ENCODE measurements at places on chromosomes 7 and 10.

DNA sequence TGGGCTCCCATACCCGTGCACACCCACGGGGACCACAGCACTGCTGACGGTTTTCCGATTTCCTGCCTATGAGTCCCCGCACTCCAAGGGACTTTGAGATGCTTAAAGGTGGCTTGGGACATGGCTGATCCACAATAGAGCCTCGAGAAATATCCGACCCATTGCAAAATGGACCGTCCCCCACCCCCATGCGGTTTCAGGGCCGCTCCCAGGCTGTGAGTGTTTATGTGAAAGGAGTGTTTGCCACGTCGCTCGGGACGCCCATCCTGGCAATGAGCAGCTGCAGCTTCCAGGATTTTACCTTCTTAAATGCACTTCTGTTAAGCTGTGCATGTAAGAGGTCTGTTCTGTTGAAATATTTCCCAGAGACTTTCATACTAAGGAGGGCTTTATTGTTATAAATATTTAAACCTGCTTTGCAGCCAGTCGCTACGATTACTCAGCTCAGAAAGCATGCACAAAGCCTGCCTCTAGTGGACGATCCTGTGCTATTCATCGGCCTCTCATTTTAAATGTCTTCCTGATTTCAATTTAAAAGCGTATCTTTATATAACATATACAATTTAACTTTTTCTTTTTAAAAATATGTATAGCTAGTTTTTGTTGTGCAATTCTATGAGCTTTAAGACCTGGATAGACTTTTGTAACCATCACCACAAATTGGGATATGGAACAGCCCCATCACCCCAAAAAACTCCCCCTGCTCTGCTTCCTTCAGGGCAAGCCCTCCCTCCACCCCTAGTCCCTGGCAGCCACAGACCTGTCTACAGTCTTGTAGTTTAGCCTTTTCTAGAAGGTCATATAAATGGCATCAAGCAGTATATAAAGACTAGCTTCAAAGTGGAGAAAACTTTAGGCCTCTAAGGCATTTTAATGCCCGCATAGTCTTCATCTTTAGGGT is 418.3 kb downstream of the PAXIP1 start:
- no peak for DNase-seq

- DNase-seq = no peak
These were observed 121.6 kb downstream of the KCND2 start for GRCh38 chr7:120394595-120394994.

DNA sequence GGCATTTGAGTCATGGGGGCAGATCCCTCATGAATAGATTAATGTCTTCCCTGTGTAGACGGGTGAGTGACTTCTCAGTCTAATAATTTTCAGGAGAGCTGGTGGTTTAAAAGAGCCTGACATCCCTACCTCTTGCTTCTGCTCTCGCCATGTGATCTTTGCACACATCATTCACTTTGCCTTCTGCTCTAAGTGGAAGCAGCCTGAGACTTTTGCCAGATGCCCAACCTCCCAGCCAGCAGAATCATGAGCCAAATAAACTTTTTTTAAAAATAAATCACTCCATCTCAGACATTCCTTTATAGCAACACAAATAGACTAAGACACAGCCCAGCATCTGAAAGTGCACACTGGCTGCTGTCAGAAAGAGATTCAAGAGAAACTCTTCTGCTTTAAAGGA is 155.2 kb downstream of the ZNF365 start:
- DNase-seq = no peak

GRCh38 chr10:127976286-127976685 is 69.4 kb downstream of the PTPRE start:
- DNase-seq = no peak

DNA sequence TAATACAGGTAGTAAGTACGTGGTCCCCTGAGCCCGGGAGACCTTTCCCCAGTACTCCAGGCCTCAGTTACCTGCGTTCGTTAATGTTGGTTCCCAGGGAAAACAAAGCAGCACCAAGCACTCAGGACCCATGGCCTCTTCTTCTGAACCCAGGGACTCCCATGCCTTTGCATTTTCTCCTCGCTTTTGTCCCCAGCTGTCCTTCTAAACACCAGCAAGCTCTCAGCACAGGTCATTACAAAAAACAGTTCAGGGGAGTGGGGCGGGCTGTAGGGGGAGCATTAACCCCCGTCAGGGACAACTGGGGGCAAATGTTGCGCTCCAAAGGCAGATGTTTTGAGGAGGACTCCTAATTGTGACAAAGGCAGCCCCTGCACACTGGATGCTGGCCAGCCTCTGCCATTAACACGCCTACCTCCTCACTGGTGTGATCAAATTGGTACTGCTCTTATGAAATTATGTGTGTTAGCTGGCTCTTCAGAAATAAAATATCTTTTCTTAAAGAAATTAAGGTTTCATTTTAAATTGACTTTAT is 80.5 kb upstream of the LRGUK start:
- no peak for DNase-seq

GRCh38 chr7:138875794-138876193 is 77.8 kb upstream of the ATP6V0A4 start:
- peak; percentile 32 for DNase-seq

DNA sequence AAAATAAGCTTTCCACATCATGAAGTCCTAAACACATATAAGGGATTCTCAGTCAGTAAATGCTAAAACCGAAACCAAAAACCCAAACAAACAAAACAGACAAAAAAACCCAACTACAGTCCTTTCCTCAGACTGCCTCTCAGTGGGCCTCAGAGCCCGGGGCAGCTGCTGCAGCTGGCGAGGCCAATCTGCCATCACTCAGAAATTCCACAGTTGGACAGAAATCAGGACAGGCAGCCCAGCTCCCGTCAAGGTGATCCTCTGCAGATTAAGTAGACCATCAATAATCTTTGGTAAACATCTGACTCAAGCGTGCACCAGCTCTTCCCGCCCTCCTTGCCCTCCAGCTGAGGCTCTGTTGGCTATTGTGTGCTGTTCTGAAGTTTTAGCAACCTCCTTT is 142.2 kb downstream of the ATXN7L1 start:
- DNase-seq = no peak

DNA sequence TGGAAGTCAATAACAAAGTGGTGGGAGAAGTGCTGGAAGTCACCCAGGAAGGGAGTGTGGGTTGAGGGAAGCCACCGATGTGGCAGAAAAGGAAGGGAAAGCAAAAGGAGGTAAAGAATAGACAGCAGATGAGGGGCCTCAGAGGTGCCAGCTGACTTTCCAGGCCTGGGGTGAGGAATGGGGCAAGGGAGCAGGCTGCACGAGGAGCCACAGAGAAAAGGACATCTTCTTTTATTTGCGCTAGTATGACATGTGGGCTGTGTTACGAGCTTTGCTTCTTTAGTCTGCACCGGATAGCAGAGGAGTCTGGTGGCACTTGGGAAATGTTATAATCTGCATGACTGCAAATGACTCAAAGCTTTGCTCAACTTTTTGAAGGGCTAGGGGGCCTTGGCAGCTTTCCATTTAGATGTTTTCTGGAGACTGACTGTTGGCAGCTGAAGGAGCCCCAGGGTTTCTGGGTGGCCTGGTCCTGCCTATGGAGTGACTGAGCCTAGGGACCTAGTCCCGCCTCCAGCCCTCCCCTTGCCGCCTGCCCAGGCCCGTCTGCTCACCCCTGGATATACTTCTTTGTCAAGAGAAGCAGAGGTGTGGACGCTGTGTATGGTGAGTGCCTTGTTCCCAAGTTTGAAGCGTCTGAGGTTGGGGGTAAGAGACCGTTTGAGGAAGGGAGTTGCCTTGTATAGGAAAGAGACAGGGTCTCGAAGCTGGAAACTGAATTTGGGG is 5.1 kb downstream of the PRXL2A start:
- peak; percentile 34 for DNase-seq

GRCh38 chr10:72272689-72273409 is 875 bp upstream of the DDIT4 start:
- DNase-seq = peak; percentile 80

GRCh38 chr7:68125168-68125567 is 1128.5 kb downstream of the TYW1 start:
- DNase-seq = no peak

DNA sequence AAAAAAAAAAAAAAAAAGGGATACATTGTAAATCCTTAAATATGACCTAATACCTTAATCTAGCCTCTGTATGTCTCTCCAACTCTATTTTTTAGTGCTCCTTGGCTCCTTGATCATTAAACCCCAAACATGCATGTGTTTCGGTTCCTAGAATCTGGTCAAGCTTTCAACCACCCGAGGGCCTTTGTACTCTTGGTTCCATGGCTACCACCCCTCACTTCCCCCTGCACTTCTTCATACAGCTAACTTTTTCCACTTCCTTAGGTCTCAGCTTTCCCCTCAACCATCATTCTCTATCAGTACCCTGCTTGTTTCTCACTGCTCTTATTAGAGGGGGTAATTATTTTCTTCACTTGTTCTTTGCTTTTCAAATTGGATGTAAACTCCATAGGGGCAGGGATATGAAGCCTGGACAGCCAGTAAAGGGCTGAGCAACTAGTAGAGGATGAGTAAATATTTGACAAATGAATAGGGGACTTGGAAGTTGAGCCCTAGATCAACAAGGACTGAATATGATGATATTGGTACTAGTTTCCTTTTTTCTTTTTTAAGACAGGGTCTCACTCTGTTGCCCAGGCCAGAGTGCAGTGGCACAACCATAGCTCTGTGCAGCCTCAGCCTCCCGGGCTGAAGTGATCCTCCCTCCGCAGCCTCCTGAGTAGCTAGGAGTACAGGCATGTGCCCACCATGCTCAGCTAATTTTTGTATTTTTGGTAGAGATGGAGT is 4.3 kb upstream of the GDI2 start:
- DNase-seq = no peak

- DNase-seq = no peak
These were observed 117.4 kb upstream of the POM121L12 start for GRCh38 chr7:52917982-52918578.

DNA sequence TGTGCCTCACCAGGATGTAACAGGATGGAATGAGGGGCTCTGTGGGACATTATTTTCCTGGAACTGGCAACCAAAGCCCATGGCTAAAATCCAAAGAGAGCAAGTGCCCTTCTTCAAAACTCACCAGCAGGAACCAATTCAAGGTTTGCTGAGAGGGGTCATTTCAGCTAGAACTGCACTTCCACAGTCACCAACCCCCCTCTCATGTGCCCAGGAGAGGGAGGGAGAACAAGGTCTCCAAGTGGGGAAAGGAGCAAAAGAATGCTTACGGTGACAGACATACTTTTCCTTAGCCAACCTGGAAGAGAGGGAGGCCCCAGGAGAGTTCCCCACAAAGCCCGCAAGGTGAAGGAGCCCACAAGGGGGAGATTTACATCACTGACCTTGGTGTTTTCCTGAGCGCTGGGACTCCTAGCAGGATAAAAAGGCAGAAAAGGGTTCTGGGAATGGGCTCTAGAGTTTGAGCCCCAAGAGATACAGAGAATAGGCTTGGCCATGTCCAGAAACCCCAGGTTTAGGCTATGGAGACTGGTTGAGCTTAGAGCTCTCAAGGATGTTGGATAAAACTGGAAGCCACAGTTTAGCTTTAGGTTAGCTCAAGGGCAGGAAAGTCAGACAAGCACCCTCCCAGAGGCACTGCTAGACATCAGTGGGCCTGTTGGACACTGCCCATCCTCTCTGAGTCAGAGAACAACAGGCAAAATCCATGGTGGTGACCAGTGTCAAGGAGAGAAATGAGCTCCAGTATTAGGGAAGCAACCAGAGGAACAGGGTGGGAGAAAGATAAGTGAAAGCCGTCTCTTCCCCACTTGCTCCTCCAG is 63.9 kb upstream of the GHITM start:
- DNase-seq = no peak

DNA sequence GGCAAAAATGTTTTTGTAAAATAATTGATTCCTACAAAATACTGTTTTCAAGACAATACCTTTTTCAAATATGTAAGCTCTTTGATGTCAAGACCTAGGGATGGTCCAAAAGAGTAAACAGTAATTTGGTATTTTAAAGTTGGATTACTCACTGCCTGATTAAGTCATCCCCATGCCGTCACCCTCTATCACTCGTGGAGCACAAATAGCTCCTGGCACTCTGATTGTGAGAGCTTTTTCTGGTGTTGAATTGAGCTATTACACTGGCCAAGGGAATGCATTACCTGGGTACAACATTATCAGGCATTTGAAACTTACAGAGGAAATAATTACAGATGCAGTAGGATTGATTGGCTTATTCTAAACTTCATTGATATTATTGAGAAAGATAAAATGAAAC is 231.9 kb upstream of the GRM3 start:
- DNase-seq = no peak

DNA sequence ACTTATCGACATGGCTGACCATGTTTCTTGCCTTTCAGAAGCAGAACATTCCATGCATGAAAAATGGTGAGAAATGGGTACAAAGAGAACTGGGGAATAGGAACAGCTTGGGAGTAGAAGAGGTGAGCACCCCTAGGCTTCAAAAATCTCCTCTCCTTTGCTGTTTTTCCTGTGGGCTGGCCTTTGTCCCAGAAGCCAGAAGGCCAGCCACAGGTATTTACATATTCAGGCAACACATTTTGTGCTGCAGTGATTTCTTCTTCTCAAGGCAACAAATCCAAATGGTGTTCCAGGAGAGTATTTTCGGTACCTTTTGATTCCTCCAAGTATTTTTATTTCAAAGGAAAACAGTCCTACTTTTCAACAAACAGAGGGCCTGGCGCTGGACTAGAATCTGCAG is 31.1 kb downstream of the ADARB2 start:
- DNase-seq = no peak

DNA sequence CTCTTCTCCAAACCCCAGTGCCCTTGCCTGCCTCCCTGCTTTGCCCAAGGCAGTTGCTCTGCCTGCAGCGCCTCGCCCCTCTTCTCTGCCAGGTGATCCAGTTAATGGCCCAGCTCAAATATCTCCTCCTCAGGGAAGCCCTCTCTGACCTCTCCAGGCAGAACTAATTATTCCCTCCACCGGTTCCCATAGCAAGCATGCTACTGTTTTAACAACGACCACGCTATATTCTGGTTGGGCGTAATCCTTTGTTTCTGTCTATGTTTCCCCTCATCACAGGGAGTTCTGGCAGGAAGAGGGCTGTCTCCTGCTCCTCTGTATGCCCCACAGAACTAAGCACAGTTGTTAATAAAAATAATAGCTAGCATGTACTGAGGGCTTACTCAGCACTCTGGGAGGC is 36.8 kb upstream of the R3HCC1L start:
- DNase-seq = no peak

- DNase-seq = no peak
These were observed 41.5 kb downstream of the ARHGAP19 start for GRCh38 chr10:97250952-97251351.

- DNase-seq = no peak
These were observed 6.1 kb upstream of the CYP26C1 start for GRCh38 chr10:93054486-93054885.

GRCh38 chr7:112136271-112137008 is 69.8 kb downstream of the DOCK4 start:
- DNase-seq = no peak

DNA sequence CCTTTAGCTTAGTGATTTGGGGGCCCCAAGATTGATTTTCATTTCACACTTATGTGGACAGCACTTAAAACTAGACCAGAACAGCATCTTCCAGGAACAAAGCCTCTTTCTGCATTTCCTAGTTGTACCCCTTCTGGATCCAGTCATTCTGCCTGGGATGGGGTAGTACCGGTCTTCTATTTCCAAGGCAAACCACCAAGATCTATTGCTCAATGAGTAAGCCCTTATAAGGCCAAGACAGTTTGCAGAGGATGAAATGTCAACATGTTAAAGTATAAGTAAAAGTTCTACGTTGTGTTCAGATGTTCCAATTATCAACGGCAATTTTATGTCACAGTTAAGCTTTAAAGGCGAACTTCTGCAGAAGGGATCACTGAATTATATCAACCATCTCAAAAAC is 106.9 kb upstream of the ZNF746 start:
- no peak for DNase-seq

GRCh38 chr10:101506829-101507661 is 81.0 kb downstream of the POLL start:
- DNase-seq = no peak
